ENCODE measurements at places on chromosomes 5 and 9.

DNA sequence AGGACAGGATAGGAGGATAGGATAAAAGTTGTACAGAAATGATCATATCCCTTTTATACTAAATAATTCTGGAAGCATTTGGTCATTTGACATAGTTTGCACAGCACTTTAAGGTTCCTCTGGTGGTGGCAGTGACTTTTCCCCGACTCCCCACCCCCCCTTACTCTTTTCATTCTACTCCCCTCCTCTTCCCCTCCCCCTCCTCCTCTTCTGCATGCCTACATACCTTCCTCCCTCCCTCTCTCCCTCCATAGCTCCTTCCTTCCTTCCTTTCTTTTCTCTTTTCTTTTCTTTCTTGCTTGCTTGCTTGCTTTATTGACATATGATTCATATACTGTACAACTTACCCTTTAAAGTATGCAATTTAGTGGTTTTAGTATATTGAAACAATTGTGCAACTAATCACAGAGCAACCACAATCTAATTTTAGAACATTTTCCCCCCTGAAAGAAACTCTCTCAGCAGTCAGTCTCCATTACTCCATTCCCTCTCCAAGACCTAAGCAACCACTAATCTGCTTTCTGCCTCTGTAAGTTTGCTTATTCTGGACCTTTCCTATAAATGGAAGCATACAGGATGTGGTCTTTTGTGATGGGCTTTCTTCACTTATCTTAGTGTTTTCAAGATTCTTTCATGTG, 159.0 kb downstream of the HACD4 start:
- DNase-seq: no peak

- DNase-seq: no peak
These were observed 22.6 kb upstream of the SUSD3 start for GRCh38 chr9:93035821-93036351.

- DNase-seq: peak; percentile 38
These were observed 65.5 kb upstream of the ABCA1 start for GRCh38 chr9:104993291-104993963.

DNA sequence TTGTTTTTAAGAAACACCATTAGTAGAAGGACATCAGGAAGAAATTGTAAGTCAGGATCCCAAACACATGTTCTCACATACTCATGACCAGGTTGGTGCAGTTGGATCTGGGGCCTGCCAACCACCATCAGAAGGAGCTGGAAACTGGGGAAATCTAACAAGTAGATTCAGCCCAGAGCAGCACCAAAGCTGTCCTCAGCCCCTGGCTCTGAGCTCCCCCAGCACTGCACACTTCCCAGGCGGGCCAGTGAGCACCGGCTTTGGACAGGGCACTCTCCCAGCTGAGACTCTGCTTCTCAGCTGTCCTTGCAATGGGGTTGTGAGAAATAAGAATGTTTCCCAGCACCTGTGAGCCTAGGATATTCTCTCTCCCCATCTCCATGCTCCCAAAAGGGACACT, 162.5 kb downstream of the PAX5 start:
- no peak for DNase-seq

DNA sequence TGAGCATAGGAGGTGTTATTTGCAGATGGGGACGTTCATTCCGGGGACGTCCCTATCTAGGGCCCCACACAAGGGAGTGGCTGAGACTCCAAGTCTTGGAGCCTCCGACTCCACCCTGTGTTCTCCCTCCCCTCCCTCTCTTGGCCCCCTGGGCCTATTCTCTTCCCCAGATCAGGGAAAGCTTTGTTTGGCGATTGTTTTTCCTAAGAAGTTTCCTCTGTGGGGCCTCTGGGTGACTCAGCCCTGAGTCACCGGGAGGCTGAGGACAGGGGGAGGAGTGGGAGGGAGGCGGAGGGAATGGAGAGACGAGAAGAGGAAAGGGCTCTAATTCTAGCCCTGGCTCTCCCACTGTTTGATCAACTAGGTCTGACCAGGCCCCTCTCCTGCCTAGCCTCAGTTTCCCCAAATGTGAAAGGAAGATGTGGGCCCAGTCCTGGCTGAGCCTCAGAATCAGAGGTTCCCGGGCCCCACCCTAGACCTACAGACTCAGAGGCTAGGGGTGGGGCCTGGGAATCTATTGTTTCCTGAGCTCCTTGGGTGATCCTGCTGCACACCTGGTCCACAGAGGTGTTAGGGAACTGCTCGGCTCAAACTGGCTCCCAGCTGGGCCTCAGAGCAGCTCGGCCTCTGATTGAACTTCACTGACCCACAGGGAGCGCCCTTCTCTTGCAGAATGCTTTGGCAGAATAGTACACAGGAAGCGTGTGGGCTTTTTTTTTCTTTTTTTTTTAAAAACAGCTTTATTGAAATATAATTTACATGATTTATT, 19.2 kb downstream of the GSN start:
- peak; percentile 88 for DNase-seq

DNA sequence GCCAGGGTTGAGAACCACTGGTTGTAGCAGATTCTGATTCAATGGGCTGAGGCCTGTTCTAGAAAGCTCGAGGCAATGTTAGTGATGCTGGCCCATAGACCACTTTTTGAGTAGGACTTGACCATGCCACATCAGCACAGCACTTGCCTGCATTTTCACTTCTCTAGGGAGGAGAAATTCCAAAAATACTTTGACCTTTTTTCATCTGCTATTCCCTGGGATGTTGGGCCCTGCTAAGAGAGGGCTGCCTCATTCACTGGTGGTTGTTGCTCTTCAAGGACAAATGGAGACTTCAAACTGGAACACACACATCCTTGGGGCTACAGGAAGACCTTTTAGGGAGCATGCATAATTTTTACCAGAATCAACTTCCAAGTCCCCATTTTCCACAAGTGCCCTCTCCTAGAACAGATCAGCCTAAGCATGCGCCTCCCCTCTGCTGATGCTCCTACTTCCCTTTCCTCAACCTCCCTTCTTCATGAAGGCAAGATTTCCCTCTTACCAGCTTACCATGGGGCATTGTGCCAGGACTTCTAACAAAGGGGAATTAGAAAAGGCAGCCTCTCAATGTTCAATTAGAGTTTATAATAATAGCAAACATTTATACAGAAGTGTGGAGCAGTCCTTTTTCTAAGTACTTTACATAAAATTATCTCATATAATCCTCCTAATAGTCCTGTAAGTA, 12.7 kb upstream of the TGFBI start:
- no peak for DNase-seq

GRCh38 chr5:115801984-115802383, 14.5 kb downstream of the CDO1 start:
- no peak for DNase-seq

- no peak for DNase-seq
These were observed 7.3 kb upstream of the RASEF start for GRCh38 chr9:83070261-83070660.

- no peak for DNase-seq
These were observed 18.8 kb downstream of the BICD2 start for GRCh38 chr9:92745881-92746280.

- DNase-seq: no peak
These were observed 33.4 kb downstream of the GRIA1 start for GRCh38 chr5:153523831-153524230.

GRCh38 chr5:132872788-132873118, 715 bp upstream of the LEAP2 start:
- DNase-seq: no peak

GRCh38 chr9:110088099-110088498, 119.9 kb downstream of the C9orf152 start:
- DNase-seq: peak; percentile 13

- DNase-seq: no peak
These were observed 80.1 kb downstream of the COL15A1 start for GRCh38 chr9:99023831-99024230.

Data from Caco-2 (cell line).